ENCODE measurements at places on chromosomes 6 and 20.
A peak's percentile ranks its signal among the peaks of the same experiment; 100 is the strongest.

- DNase-seq: no peak
Measured at GRCh38 chr20:53331151-53331973, 262.3 kb downstream of the ZNF217 start.

GRCh38 chr20:52062452-52063209 is 128.9 kb downstream of the ZFP64 start:
- DNase-seq: no peak

DNA sequence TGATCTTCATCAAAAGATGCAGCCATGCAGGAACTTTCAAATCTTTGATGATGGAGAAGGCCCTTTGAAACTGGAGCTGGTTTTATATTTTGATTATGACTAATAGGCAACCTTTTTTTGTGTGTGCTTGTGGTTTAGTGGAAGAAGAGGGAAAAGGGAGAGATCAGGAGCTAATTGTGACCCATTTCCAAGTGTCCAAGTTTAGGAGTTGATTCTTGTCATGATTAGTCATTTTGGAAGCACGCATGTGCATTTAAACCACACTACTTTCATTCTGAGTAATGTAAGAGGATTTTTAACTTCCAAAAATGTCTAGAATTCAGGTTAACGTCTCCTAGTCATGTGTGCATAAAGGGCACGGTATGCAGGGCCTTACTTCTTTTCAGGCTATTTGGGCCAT is 3.5 kb downstream of the FOXO3 start:
- DNase-seq: peak; percentile 73

GRCh38 chr6:72219536-72219935 is 333.2 kb downstream of the RIMS1 start:
- DNase-seq: no peak

- DNase-seq: no peak
Measured at GRCh38 chr6:126812651-126813050, 305.8 kb upstream of the RSPO3 start.

DNA sequence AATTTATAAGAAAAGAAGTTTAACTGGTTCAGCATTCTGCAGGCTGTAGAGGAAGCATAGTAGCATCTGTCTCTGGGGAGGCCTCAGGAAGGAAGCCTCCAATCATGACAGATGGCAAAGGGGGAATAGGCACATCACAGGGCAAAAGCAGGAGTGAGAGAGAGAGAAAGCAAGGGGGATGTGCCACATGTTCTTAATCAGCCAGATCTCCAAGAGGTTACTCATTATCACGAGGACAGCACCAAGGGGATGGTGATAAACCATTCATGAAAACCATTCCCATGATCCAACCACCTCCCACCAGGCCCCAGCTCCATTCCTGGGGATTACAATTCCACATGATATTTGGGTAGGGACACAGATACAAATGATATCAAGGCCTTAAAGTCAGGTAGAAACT is 217.5 kb upstream of the TCF21 start:
- no peak for DNase-seq

- DNase-seq: no peak
Measured at GRCh38 chr6:1940381-1940780, 305.0 kb downstream of the GMDS start.

- DNase-seq: no peak
Measured at GRCh38 chr6:37077905-37078296, 72.4 kb downstream of the FGD2 start.

GRCh38 chr6:130466052-130466747 is 100.4 kb downstream of the TMEM200A start:
- no peak for DNase-seq

DNA sequence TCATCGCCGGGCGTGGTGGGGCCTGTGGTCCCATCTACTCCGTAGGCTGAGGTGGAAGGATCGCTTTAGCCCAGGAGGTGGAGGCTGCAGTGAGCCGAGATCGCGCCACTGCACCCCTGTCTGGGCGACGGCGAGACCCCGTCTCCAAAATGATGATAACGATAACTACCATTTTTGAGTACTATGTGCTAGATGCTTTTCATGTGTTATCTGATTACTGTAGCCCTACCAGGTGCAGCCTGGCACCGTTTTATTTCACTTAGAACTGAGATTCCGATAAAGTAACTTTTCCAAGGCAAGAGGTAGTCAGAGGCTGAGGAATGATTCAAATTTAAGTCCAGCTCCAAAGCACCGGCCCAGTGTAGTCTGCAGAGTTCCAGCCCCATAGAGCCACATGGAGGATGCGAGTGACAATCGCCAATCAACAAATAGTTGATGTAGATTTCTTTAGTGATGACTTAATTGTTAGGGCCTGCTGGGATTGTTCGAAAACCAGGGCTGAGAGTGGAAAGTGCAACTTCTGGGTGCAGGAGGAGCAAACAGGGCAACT is 727 bp downstream of the ERMARD start:
- peak; percentile 21 for DNase-seq

GRCh38 chr6:134249239-134249758 is 68.6 kb downstream of the SGK1 start:
- no peak for DNase-seq

GRCh38 chr6:121691126-121691551 is 255.7 kb downstream of the GJA1 start:
- DNase-seq: no peak

DNA sequence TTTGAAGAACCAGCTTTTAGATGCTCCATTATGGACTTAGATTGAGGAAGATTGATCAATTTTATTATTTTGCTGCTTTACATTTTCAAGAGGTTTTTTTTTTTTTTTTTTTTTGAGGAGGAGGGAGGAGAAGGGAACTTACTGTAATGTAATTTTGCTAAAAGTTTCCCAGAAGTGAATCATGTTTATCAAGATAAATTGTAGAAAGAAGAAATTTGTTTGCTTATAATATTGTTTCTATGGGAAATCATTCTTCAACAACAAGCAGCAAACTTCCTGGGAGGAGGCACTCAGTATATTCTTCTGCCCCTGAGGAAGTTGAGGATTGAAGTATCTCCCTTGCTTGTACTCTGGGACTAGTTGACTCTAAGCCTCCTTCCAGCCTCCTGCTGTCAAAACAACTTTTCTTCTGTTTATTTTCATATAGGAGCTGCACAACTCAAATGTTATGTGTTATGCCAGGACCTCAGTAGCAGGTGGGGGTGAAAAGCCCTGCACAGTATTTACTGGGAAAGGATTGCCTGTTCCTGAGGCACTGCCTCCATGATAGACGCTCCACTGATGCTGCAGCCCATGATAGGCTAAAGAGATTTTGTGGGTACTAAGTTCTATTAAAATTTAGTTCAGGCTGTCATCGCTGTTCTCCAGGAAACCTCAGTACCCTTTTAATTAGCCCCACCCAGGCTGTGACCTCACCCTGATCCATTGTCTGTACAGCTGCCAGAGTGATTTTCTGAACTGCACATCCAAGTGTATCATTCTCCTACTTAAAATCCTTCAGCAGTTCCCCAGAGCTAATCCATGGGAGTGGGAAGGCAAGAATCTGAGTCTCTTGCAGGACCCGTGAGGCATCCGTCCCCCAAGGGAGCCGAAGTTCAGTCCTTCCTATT is 51.9 kb downstream of the CARMIL1 start:
- DNase-seq: no peak

DNA sequence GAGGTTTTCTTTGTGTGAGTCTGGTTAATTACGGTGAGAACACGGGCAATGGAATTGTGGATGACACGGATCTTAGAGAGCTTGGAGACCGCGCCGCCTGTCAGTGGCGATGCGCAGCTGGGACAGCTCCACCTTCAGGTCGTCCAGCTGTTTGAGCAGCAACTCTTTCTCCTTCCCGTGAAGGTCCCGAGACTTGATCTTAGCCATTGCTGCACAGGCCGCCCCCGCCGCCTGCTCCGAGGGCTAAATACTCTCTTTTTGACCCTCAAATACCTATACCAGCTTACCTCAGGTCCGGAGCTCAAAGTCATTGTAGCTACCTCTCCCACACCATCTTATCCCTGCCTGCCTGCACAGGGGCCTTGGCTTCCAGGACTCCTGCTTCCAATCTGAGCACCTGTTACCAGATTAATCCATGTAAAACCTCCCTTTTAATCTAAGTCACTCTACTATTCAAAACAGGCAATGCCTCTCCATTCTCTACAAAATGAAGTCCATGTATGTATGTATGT is 100.2 kb downstream of the PREP start:
- DNase-seq: no peak

- DNase-seq: no peak
Measured at GRCh38 chr6:160041608-160042007, 72.7 kb downstream of the IGF2R start.

DNA sequence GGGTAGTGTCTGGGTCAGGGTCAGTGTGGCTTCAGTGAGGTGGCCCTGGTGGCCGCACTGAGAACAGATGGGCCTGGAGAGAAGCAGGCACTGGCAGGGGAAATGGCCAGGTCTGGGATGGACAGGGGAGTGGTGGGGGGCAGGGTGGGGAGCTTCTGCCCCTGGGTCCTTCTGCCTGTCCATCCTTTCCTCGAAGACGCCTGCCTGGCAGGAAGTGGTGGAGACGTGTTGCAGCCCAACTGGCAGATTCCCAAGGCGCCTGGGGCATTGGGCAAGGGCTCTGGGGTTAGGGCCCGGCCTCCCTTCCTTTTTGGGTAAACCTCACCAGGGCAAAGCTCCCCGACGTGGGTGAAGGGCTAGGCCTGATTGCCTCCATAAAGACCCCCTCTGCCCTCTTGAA is 10.4 kb downstream of the SRC start:
- no peak for DNase-seq

- DNase-seq: no peak
Measured at GRCh38 chr6:101926149-101926925, 532.8 kb downstream of the GRIK2 start.

DNA sequence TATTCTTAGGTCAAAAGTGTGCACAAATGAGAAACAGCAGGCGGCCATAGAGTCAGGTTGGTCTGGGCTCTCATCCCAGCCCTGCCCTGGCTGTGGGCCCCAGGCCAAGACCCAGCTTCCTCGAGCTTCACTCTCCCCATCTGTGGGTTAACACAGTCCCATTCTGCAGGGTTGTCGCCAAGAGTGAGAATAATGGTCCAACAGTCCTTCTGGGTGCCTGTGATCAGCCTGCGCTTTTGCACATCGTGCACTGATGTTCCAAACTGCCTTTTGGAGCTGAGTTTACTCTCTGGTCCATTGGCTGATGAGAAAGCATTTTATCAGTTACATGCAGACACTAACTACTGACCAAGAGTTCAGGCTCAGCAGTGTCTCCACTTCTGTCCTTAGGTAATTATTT is 82.6 kb downstream of the INSM1 start:
- no peak for DNase-seq

DNA sequence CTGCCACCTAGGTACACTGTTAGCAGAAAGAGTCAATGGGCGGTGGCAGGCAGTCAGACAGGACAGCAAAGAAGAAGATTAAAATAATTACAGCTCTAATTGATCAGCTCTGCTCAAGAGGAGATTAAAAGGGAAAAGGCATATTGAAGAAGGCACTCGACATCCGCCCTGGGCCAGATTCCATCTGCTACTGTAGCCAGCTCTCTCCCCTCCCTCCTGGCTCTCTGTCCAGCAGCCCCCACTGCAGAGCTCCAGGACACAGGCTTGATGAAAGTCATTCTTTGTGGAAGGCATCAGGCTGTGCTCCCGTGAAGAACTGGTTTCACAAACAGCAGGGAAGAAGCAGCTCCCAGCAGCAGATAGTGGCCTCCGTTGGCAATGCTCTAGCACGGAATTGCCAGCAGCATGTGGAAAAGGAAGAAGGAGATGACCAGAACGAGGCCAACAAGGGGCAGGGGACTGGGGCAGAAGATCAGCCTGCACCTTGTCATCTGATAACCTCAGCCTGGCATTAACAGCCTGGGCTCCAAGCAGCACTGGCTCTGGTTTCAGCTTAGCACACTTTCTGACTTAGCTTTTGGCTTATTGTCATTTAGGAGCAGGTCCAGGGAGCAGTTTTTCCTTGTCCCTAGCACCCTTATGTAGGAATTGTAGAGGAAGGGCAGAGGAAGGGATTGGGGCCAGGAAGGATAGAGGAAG is 465.9 kb downstream of the KIF16B start:
- DNase-seq: no peak

DNA sequence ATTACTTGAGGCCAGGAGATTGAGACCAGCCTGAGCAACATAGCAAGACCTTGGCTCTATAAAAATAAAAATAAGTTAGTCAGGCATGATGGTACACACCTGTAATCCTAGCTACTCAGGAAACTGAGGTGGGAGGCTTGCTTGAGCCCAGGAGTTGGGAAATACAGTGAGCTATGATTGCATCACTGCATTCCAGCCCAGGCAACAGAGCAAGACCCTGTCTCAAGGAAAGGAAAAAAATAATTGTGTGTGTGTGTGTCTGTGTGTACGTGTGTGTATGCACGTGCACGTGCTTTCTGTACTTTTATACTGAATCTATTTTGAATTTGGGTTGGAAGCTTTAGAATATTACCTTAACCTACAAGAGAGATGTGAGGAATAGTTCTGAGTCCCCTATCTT is 58.9 kb downstream of the KIZ start:
- DNase-seq: no peak

- DNase-seq: no peak
Measured at GRCh38 chr6:19929312-19929711, 92.1 kb downstream of the ID4 start.

DNA sequence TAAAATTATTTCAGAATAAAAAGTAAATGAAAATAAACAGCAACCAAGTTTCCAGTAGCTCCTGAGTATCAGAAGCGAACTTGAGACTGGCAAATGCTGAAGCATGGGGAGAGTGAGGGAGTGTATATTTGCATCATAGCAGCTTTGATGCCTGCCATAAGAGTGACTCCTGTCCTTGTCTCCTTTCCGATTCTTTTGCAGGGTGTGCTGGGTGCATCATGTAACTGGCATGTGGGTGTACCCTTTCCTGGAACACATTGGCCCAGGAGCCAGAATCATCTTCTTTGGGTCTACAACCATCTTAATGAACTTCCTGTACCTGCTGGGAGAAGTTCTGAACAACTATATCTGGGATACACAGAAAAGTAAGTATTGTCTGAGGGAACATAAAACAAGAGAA is 117.4 kb downstream of the ADAT2 start:
- no peak for DNase-seq

- peak; percentile 27 for DNase-seq
Measured at GRCh38 chr20:48406498-48406897, 421.3 kb downstream of the PREX1 start.

DNA sequence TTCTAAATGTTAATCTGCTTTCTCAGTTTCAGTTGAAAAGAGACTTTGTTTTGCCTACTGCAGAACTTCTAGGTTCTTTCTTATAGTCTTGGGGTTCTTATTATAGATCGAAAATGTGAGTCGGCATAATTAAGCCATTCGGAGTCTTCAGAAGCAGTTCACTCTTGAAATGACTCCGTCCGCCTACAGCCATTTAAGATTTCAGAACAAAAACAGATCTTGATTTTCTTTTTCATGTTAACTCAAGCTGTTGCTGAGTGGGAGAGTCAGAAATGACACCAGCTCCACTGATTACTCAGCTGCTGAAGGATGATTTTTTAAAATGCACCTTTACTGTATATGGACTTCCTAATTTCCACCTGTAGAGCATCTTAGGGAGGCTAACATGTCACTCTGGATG is 15.9 kb downstream of the PRDM1 start:
- DNase-seq: peak; percentile 88

DNA sequence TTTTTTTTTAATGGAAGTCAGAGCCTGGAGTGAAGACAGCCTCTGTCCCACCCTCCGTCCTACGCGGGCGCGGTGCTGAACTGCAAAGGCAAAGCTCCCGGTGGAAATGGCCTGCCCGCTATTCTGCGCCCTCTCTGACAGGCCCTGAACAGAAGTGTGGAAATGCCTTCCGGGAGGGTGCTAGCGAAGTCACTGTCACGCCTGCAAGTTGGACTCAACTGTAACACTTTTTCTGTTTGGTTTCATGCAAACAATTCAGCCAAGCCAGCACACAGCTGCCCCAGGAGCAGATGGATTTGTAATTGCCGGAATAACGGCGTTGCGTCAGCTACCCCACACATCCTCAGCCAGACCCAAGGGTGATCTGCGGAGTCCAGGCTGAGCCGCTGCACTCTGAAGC is 107.6 kb downstream of the PSMB1 start:
- DNase-seq: no peak

- no peak for DNase-seq
Measured at GRCh38 chr6:90178384-90178855, 118.2 kb downstream of the BACH2 start.
